Karpas-422 (cell line): ENCODE measurements at places on chromosomes 2 and 18.
A peak's percentile ranks its signal among the peaks of the same experiment; 100 is the strongest.

DNA sequence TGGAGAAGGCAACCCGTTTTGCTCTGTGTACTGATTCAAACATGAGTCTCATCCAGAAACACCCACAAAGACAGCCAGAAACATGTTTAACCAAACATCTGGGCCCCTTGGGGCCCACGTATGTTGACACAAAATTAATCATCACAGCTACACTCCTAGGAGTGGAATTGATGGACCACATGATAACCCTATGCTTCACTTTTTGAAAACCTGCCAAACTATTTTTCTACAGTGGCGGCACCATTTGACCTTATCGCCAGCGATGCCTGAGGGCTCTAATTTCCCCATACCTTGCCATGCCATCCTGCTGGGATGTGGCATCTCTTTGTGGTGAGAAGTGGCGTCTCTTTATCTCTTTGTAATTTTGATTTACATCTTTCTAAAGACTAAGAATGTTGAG, 38.5 kb downstream of the PSMG2 start:
- no peak for DNase-seq

DNA sequence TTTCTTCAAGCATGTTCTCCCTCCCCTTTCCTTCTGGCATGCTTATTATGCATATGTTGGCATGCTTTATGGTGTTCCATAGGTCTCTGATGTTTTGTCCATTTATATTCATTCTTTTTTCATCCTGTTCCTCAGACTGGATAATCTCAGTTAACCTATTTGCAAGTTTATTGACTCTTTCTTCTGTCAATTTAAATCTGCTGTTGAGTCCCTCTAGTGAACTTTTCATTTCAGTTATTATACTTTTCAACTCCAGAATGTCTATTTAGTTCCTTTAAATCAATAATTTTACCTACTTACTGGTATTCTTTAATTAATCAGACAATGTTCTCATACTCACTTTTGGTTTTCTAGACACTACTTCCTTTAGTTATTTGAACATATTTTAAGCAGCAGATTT, 101.2 kb downstream of the GALNT14 start:
- DNase-seq: peak; percentile 44

- no peak for DNase-seq
Measured at GRCh38 chr2:57475391-57475790, 571.2 kb upstream of the VRK2 start.

GRCh38 chr2:20633001-20633400, 17.9 kb downstream of the HS1BP3 start:
- DNase-seq: no peak

GRCh38 chr18:50796495-50796894, 23.3 kb downstream of the MRO start:
- no peak for DNase-seq

DNA sequence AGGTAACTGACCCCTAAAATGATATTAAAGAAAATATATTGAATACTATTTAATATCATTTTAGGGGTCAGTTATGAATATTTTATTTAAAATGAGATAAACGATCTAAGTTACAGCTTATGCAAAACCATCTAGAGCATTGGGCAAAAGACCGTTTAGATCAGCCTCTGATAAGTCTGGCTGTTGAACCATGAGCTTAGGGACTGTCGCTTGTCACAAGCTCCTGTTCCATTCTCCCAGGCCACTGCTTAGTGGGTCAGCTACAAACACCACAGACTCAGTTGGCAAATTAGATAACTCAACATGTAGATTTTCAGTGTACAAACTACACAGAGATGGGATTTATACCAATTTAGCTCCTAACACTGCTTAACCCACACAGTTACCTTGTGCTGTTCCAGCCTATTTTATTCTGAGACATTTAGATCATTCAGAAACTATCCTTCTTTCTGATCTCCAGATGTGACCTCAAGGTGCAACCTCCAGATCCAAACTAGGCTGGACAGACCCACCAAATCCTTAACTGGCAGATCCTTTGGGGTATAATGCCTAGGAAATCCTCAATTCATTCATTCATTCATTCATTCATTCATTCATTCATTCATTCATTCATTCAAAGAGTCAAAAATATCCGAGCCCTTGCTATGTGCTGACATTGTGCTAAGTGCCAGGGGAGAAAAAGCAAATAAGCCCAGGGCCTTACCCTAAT, 82.8 kb downstream of the HRH4 start:
- no peak for DNase-seq

DNA sequence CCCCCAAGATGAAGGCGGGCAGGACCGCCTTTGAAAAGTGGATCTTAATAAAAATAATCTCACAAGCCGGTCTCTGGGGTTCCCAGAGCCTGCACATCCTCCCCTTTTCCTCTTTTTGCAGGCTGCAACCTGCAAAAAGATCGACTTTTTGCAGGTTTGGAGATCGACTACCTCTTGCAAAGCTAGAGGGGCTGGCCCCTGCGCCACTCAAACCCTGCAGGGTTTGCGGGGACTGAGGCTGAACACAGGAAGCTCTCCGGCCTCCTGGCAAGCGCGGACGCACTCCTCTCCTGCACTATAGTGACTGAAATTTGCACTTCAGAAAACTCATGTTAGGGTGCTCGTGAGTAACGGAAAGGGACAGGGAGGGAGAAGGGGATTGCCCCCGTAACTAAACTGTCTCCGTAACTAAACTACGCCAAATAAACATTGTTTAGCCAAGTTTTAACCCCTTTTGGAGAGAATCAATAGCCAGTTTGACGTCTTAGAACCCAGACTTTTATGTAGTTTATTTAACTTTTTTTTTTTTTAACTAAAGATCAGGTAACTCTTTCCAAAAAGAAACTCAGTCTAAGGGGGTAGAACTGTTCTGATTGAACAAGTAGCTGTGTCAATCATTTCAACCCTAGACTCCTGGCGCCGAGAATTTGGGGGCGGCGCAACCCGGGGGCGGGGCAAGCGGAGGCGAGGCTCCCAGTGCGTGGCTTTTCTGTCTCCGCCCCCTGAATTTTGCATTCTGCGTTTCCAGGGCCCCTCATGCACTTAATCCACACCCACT, 2.5 kb downstream of the IGFBP5 start:
- peak; percentile 77 for DNase-seq

GRCh38 chr2:237858294-237859081, 935 bp upstream of the RAMP1 start:
- DNase-seq: peak; percentile 66

GRCh38 chr18:73891572-73892421, 255.8 kb downstream of the FBXO15 start:
- no peak for DNase-seq

DNA sequence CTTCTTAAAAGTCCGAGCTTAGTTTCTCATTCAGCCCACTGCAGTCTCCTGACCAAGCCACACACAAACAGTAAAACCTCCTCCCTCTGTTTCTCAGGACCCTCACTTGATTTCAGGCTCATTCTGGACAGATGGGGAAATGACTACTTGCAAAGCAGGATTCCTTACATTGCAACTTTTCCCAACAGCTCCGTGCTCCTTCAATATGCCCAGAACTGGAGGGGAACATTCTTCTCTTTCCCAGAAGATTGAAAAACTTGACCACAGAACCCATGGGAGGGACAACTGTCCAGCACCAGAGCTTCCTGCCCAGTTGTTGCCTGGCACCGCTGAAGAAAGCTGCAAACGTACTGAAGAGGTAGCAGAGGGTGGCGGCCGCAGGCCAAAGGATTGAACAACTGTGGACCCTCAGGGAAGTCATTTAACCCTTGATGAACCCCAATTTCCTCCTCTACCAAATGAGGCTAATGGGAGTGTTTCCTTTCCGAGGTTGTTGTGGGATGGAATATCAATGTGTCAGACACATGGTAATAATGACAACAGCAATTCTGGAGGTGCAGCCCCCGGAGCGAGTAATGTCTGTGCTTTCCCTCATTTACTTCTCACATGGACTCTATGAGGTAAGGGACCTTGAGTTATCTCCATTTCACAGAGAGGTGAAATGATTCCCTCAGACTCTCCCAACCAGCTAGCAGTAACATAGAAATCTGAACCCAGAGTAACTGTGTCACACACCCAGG, 25.0 kb downstream of the BCL11A start:
- DNase-seq: no peak

GRCh38 chr2:99524056-99524455, 34.2 kb upstream of the REV1 start:
- DNase-seq: no peak

DNA sequence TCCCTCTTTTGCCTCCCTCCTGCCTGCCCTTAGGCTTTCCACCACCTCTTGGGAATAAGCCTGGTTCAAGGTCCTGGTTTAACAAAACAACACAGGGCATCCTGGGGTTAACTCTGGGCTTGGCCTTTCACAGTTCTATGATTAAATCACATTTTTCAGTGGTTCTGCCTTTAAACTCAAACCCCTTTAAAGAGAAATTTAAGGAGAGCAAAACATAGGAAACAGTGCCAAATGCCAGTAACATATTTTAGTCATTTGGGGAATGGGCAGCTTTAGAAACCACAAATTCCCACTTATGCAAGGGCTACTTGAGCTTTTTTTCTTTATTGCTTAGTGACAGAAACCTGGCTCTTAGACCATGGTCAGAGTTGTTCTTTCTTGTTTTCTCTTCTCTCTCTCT, 112.2 kb upstream of the FZD5 start:
- DNase-seq: no peak
